ENCODE measurements at places on chromosomes 2 and 18.

DNA sequence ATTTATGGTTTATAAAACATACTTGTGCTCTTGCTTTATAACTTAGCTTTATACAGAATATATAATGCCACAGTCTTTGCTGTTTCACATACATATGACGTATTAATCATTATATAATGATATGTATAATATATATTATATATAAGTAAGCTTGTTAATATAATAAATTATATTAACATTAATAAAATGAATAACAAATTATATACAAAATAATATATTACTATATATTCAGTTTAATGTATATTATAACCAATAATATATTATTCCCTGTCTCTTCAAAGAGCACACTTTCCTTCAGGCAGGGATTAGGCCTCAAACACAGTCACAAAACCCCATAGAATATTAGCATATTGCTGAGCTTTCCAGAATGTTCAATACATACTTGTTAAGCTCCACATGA lies 427.6 kb downstream of the NCKAP5 start:
- no peak for DNase-seq

DNA sequence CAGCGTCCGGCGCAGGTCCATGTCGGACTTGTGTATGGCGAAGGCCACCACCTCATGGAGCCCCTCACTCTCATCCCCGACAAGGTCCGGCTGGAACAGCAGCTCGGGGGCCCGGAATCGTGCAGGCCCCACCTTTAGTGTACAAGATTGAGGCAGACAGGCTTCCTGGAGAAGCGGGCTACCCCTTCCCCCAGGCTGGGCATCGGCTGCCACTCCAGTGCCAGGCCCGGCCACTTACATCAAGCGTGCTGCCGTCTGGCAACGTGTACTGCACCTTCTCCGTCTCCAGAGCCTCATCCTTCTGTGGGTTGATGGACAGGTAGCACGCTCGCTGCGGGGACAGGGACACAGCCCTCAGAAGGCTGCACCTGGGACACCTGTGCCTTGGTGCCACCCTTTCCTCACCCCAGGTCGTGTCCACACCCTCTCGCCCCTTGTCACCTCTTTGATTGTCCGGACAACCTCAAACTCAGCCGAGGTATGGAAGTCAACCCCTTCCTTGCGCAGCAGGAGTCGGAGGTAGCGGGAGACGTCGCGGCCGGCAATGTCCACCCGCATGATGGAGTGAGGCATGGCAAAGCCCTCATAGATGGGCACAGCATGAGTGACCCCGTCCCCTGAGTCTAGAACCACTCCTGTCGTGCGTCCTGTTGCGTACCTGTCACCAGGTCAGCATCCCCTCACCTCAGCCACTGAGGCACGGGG lies 5.7 kb downstream of the ACTR1B start:
- DNase-seq = no peak

- DNase-seq = no peak
Observed at GRCh38 chr2:46914578-46915230, 902 bp downstream of the MCFD2 start.

DNA sequence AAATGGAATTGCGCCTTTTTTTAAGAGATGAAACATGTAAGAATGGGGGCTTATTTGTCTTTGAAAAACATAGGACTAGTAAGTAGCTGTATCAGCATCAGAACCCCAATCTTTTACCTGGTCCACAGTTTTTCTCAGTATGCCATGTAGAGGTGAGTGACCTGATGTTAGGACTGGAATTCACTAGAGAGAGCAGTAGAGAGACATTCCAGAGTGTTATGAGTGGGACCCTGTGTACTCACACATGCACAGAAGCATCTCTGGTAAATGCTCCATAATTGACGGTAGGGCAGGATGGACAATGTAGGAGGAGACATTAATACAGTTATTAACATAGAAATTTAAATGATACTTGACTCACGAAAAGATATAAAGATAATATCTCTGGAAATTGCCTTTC lies 1.4 kb upstream of the GALNT13 start:
- no peak for DNase-seq

GRCh38 chr2:215831296-215831913 lies 181.9 kb downstream of the MREG start:
- no peak for DNase-seq

- DNase-seq = peak; percentile 67
Observed at GRCh38 chr18:12639990-12640880, 17.7 kb downstream of the SPIRE1 start.
